ENCODE measurements at places on chromosomes 13 and 19.

- DNase-seq: no peak
These were observed 469 bp downstream of the COX6B2 start for GRCh38 chr19:55353803-55354697.

DNA sequence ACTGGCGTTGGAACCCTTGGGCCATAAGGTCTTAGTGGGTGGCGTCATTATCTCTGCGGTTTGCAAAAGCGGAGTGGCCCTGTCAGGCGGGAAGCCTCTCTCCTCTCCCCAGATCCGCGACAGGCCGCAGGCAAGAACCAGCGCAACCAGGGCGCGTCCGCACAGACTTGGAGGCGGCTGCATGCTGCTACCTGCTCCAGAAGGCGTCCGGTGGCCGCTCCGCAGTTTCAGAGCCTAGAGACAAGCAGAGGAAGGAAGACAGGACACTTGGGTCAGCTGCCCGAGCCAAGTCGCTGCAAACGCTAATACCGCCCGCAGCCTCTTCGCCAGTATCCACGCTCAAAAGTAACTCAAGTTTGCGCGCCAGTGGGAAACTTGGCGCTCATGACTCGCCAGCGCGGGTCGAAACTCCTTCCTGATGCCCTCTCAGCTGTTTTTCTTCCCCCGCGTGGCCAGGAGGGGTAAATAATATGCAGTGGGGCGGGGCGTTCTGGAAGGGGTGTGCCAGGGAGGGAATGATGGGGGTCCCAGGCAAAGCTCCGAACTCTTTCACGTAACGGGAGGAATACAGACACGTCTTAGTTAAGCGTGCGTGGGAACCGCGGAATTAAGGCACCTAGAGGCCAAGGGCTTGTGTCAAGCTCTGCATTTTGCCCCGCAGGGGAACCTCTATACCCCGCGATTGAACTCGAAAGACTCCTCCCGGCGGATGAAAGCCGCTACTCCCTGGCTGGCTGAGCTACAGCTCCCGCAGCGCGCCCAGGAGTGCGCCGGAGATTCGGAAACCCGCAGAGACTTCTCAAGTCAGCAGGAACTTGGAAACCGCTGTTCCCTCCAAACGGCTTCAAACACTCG is at the start of gene EDNRB:
Gene EDNRB (minus strand): TSS at position 441 of the 855 bp plus-strand sequence. CDS start 258 bp downstream, at position 183.
- no peak for DNase-seq

GRCh38 chr19:33683881-33684537 is 62.3 kb downstream of the CHST8 start:
- no peak for DNase-seq

DNA sequence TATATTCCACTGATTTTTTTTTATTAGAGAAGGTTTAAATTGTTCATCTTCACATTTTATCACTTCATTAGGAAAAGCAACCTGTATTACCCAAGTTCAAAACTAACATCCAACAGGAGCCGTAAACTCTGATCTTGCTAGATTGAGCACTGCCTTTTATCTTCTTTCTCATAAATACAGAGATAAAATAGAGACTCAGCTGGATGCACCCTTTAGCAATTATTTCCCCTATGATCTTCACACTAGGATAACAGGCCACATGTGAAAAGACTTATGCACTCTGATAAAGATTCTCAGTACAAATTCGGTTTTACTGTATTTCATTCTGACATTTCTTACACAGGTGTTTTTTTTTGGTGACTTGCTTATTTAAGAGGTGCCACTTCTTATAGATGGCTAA is 2438.2 kb upstream of the PCDH20 start:
- no peak for DNase-seq

All from amniotic stem cell (primary cell).